ENCODE measurements at places on chromosomes 12 and 14.

DNA sequence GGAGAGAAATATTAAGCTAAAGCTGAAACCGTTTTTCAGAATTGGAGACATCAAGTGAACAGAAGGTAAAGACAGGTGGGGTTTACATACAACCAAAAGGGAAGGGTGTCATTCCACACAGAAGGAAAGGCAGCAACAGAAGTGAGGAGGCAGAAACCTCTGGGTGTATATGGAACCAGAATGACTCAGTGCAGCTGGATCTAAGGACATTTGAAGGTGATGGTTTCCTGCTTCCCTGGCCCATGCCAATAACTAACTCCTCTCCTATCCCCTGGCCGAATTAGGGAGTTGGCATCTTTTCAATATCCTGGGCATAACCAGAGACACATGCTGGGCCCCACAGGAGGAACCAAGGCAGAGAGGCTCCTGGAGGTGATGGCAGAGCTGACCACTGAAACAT, 8.4 kb downstream of the NCKAP5L start:
- no peak for DNase-seq

GRCh38 chr12:95740751-95741150, 49.8 kb downstream of the NTN4 start:
- no peak for DNase-seq

GRCh38 chr12:117521346-117521745, 159.9 kb upstream of the NOS1 start:
- DNase-seq, result no peak

DNA sequence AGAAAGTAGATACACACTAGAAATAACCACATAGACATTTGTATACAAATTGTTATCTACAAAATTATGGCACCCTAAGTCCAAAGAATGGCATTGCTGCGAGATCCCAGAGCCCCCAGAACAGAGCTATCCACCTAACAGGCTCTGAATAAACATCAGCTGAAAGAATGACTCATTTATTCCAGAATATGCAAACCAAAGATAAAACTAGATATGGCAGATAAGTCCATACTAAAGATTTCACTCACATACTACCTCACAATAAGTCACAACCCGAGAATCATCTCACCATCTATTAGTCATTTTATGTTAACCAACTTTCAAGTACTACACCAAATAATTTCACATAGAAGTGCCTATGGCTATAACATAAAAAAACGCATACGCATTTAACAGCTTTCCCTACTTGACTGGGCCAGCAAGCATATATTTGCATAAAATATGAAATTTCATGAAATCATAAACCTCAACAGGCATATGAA, 5.6 kb downstream of the CNIH1 start:
- DNase-seq, result no peak

All from AG04450 (cell line).